ENCODE measurements at places on chromosomes 7 and 10. TPM values are rescaled to one million over a fixed set of nuclear protein-coding genes. Genes with fewer than 3 reads are reported as not detected.

RET gene
- total RNA-seq = 0.29 TPM

CYP3A5 gene
- total RNA-seq = 0.89 TPM

NUTM2B gene
- total RNA-seq = not detected

PRLHR gene
- not detected for total RNA-seq

GDF2 gene
- total RNA-seq = not detected

KLF14 gene
- not detected for total RNA-seq

IDI2 gene
- total RNA-seq = not detected

GPR146 gene
- not detected for total RNA-seq

ICA1 gene
- total RNA-seq = 0.71 TPM

SMKR1 gene
- total RNA-seq = not detected

NFE2L3 gene
- total RNA-seq = 30.5 TPM

NKX2-3 gene
- total RNA-seq = not detected

EPC1 gene
- total RNA-seq = 9.7 TPM

NEUROD6 gene
- total RNA-seq = not detected

GPC2 gene
- total RNA-seq = 0.18 TPM

OR9A4 gene
- not detected for total RNA-seq
